SK-MEL-5 (cell line): ENCODE measurements at places on chromosomes 3 and 15. TPM values are rescaled to one million over a fixed set of nuclear protein-coding genes. Genes with fewer than 3 reads are reported as not detected.

- DNase-seq = no peak
Measured at GRCh38 chr3:56622381-56622780, 60.7 kb downstream of the TASOR start.

- no peak for DNase-seq
Measured at GRCh38 chr15:68126396-68126795, 72.3 kb downstream of the PIAS1 start.

DNA sequence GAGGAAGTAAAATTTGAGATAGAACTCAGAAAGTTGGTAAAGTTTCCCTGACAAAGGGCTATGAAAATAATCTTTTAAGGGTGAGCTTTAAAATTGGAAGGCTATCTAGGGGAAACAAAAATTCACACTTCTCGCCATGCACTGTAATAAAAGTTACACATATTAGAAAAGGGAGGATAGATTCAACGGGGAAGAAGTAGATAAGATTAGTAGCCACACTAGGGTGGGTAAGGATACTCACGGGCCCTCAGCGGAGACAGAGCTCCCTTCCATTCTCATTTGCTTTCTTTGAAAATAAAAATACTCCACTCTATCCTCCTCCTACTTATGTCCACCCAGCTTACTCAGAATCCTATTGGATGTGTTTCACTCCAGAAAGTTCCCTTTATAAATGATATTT is 691.3 kb upstream of the NR2F2 start:
- DNase-seq = no peak

- DNase-seq = no peak
Measured at GRCh38 chr15:78322243-78322642, 17.9 kb upstream of the CRABP1 start.

GRCh38 chr3:106176734-106177133 is 307.9 kb upstream of the CBLB start:
- peak; percentile 91 for DNase-seq

- DNase-seq = no peak
Measured at GRCh38 chr15:78604420-78604819, 16.4 kb downstream of the CHRNA3 start.

- DNase-seq = no peak
Measured at GRCh38 chr3:117547956-117548550, 838.5 kb downstream of the TUSC7 start.

DNA sequence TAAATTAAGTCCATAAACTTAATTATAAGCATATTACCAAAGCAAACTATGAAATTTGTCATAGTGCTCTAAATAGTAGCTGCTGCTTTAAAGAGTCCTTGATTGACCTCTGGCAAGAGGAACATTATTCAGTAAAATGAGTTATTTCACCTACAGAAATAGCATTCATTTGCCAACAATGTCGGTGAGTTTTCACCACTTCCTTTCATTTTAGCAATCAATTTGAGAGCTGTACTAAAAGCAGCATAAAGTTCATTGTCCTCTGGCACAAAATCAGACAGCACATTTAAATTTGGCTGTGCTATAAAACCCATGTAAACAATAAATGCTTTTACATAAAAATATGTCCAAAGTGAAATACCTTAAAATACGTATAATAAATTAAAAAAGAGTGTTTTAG is 1515.7 kb downstream of the SI start:
- no peak for DNase-seq

DNA sequence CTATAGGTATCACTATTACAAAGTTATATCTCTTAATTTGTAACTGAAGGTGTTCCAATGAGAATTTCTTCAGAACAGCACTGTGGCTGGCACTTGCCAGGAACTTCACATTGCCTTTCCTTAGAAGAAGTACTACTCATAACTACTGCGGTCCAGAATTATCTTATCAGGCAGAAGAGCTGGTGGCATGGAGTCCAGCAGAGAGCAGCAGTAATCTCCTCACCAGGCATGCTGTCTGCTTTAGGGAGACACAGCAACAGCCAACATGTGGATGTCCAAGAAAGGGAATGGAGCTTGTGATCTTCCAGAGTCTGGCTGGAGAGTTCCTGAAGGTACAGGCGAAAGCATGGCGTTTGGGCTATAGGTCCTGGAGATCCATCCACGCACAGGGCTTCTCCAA is 919.7 kb upstream of the NR2F2 start:
- no peak for DNase-seq

DNA sequence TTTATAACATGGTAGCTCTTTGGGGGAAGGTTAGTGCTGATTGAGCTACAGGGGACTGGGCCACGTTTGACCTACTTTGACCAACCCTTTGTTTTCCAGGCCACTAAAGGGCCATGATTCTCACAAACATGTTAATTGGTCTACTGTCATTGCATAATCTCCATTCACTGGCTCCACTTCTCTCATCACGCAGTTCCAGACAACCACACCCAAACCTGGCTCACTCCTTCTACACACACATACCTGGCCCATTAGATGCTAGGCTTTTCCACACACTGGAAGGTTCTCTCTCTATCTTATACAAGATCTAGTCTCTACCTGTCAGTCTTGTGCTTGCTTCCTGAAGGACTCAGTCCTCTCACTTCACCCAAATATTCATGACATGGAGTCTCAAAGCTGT is 15.9 kb downstream of the TGM5 start:
- no peak for DNase-seq

DNA sequence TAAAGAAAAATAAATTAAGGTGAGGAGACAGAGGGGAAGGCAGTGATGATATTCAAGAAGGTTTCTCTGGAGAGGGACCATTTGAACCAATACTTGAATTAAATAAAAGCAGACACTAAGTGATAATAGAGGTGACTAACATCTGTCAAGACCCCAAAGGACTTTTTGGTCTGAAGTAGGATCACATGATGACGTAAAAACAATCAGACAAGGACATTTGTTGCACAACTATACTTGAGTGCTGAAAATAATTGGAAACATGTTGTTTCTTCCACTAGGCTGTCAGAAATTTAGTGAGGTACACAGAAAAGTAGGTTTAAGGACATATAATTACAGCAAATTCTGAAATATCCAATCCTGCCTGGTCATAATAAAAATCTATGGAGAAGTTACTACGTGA is 179.5 kb downstream of the WNT5A start:
- no peak for DNase-seq

DNA sequence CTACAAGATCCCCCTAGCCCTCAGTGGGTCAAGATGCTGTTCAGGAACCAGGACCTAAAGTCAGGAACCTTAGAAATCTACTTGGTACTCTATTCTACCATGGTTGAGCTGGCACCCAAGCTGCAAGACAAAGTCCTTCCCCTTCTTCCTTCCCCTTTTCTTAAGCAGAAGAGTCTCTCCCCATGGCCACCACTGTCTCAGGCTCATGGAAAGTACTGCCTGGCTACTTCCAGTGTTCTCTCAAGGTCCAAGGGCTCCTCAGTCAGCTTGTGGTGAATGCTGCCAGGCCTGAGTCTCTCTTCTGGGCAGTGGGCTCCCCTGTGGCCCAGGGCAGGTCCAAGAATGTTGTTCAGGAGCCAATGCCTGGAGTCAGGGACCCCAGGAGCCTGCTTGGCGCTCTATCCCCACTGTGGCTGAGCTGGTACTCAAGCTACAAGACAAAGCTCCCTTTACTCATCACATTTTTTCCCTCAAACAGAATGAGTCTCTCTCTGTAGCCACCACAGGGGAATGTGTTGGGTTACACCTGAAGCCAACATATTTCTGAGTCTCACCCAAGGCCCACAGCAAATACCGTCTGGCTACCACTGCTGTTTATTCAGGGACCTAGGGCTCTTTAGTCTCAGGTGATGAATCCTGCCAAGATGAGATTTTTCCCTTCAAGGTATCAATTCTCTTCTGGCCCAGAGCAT is 18.1 kb upstream of the SLC27A2 start:
- DNase-seq = no peak

DNA sequence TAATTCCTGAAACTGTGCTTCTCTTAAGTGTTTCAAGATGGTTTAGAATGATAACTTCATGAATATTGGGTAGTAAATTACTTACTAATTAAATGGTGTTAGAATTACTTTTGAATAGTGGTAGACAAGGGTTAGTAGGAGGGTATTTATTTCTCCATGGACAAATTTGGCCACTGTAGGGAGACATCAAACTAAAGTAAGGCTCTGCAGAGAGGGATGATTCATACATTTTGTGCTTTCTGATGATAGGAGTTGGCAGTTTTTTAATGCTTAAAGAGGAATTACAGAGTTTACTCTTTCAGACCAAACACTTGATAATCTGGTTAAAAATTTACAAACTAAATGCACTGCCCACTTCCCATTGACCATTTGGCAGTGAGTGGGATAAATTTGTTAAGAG is 127.6 kb downstream of the NAALADL2 start:
- no peak for DNase-seq

DNA sequence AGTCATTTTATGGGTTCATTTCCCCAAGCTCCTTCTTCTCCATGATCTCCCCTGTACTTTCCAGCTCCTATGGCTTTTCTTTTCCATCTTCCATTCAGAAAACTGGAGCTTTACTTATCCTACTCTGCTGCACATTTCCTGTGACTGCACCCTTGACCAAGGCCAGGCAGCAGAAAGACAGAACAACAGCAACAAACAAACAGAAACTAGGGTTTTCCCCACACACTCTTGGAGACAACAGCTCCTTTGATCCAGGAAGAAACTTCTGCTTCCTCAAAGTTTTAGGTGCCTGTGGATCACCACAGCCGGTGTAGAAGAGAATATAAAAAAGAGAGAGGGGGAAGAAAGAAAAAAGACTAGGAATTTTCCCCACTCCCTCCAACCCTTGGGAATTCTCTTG is 342.3 kb upstream of the CFAP20DC start:
- DNase-seq = peak; percentile 40

Gene SPSB4
- total RNA-seq = 0.08 TPM in 1 of 2 replicates, not detected in the other

Gene KNSTRN
- total RNA-seq = 39.7 and 41.8 TPM in 2 replicates

Gene GLDN
- not detected in 2 replicates for total RNA-seq

Gene HESX1
- total RNA-seq = 0.53 and 0.87 TPM in 2 replicates

Gene RLBP1
- total RNA-seq = 33.8 and 37.2 TPM in 2 replicates

Gene AADACL2
- total RNA-seq = not detected in 2 replicates

Gene ARPP19
- total RNA-seq = 122 and 131 TPM in 2 replicates
